ENCODE measurements at places on chromosomes 12 and 14.

- no peak for DNase-seq
Measured at GRCh38 chr12:10130042-10130441, at the start of gene CLEC7A. TSS of gene CLEC7A (minus strand) at chr12:10130199. CDS start at chr12:10130082, 117 bp downstream.

GRCh38 chr14:76947078-76947837, 81.2 kb downstream of the IRF2BPL start:
- DNase-seq, result peak; percentile 56

DNA sequence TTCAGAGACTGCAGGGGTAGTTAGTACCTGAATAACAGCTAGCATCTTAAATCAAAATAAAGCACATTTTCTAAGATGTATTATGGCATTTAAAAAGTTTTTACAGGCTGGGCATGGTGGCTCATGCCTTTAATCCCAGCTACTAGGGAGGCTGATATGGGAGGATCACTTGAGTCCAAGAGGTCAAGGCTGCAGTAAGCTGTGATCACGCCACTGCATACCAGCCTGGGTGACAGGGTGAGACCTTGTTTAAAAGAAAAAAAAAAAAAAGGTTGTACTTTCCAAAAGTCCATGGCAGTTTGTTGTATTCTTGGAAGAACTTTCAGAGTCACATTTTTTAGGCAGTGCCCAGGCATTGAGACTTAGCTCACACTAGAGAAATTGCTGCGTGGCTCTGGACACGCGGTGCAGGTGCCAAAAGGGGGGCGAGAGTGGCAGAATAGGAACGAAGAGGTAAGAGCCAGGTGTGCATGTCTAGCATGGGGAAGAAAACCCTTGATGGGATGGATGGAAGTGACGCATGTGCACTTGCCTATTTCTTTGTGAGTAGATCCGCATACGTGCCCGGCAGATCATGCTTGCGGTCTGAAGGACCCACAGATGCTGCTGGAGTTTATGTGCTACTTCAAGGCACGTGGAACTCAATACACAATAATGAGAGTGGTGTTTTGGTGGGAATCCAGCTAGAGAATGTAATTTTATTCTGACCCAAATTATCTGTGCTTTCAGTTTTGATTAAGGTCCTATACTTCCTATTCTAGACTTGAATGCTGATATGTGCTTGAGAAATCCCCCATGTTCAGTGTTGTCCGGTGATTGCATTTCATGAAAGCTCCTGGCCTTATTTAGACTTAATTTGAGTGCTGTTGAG, 11.9 kb downstream of the ANKRD13A start:
- DNase-seq, result no peak

- DNase-seq, result no peak
Measured at GRCh38 chr14:75044322-75044721, 6.9 kb downstream of the MLH3 start.

- no peak for DNase-seq
Measured at GRCh38 chr12:82852529-82852928, 165.8 kb downstream of the TMTC2 start.

- DNase-seq, result no peak
Measured at GRCh38 chr14:75886636-75887348, 95.0 kb downstream of the TGFB3 start.

DNA sequence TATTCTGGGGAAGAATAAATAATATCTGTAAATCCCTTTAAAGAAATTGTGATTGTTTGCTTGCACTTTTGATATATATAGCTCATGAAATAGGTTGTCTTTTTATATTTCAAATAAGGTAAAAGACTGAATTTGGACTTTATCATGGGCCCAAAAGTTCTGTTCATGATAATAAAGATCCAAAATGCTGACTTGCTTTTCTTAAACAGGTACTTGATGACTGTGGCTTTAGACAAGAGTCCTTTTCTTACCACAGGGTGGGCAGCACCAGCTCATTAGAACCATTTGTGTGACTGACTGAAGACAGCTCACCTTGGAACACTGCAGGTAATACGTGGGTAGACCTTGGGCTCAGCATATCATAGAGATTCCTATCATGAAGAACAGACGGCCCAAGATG, 432.6 kb downstream of the ETNK1 start:
- DNase-seq, result no peak

DNA sequence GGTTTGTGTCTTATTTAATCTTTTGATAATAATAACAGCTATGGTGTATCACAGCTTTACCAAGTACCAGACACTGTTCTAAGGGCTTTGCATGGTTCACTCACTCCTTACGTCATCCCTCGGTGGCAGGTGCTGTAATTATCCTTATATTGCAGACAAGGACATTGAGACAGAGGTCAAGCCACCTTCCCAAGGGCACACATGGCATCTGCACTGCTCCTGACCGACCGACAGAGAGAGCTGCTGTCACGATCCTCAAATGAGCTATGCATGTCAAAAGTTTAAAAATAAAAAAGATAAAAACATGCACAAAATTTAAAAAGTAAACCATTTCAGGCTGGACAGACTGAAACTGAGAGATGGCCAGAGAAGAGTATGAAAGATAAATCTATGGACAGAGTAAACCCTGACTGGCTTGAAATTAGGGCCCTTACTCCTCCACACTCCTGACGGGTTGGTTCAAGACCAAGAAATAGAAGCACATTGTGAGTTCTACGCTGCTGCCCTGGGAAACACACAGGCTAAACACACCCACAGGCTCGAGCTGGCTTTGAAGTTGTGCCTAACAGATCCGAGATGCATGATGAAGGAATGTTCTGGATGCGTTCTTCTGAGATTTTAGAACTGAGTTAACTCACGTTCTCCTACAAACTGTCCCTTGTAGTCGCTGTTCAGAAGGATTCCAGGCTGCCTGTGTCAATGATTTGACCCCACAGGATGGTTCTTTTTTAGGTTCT, 268.7 kb downstream of the ZFP36L1 start:
- DNase-seq, result no peak

DNA sequence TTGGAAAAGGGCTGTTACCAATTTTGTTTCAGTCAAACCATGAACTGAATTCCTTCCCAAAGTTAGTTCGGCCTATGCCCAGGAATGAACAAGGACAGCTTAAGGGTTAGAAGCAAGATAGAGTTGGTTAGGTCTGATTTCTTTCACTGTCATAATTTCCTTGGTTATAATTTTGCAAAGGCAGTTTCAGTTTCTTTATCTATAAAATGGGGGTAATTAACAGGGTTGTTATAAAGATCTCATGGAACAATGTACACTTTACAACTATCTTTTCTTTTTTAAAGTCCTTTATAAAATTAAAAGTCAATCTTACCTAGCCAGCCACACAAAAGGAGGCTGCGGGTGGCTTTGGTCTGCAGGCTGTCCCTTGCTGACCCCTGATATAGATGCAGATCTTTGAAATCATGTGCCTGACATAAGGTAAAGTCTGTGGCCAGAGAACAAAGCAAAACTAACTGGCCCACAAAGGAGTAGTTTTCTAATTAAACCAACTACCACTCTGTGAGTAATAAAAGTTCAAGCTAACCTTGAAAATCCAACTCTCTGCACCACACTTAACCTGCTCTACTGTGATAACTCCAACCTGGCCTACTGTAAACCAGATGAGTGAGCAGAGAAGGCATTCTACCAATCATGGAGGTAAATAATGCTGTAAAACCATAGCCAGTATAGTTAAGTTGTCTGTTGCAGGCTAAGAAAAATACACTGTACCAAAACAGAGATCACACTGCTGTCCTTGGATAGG, 49.5 kb downstream of the SLC38A1 start:
- DNase-seq, result no peak

- DNase-seq, result no peak
Measured at GRCh38 chr12:76883151-76883550, 4.3 kb upstream of the CSRP2 start.

DNA sequence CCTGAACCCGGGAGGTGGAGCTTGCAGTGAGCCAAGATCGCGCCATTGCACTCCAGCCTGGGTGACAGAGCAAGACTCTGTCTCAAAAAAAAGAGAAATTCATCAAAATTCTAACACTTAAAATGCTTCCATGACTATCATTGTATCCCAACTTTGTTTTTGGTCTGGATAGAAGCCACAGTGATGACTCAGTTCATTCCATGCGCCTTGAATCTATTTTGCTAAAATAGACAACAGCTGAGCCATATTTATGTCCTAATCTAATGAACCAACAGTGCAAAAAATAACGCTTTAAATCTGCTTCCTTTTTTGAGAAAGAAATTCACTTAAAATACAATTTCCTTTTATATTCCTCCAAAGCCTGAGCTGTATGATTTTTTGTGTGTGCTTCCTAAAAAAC, 23.2 kb upstream of the BICD1 start:
- DNase-seq, result peak; percentile 28
